GM12864 (cell line): ENCODE measurements at places on chromosomes 5 and 9.

DNA sequence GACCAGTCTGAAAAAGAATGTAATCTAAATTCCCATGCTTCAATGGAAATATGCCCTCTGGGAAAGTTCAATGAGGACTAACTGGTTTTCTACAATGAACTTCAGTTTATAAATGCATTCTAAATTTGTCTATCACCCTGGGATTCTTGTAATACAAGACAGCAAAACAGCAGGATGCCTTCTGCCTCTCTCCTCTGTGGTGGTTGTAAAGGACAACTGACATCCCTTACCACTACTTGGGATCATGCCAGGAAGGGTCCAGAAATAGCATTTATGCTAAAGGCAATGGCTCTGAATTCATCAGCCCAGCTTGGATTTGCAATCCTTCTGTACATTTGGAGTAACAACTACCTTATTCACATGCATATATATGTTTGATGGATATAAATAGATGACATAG, 97.3 kb upstream of the ADAMTS16 start:
- no peak for DNase-seq

DNA sequence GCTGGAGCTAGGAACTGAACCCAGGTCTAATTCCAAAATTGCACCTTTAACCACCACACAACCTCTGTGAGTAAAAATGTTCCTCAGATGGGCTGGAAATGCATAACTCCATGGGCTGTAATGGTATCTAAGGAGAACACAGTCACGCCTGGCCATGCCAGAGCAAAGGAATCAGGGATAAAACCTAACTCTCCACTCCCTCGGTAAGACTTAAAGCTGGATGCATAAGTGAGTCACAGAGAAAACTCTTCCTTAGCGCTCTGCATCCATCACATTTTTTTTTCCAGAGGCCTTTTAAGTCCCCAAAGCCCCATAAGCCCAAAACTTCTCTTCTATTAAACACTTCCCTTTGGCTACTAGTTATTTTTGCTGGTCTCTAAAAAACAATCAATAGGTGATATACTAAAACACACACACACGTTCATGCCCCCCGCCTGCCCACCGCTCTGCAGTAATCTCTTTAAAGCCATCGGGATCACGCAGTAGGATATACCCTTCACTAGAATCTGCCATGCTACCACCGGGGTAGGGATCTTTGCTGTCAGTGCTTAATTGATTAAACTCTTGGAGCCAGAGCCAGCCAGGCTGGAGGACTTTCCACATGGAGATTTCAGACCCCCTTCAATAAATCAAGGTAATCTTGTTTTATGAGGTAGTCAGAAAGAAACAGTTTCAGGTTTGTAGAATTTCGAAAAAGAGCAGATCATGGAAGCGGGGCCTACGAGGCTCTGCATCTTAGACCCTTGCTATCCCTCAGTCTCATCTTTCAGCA, 212.9 kb downstream of the MAPKAP1 start:
- no peak for DNase-seq

GRCh38 chr9:111095441-111095840, 57.2 kb upstream of the LPAR1 start:
- no peak for DNase-seq

- no peak for DNase-seq
Measured at GRCh38 chr5:39947657-39948056, 522.9 kb upstream of the DAB2 start.

DNA sequence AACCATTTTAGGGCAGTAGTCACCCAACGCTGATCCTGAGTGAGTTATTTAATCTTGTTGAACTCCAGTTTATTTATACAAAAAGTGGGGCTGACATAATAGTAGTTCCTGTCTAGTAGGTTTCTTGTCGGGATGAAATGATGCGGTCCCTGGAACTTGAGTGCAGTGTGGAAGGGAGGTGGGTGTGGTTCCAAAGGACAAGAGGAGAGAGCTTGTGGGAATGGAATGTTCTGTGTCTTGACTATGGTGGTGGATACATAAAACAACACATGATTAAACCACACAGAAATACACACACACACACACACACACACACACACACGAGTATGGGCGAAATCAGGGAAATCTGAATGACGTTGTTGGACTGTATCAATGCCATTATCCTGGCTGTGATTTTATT, 66.1 kb upstream of the BARHL1 start:
- no peak for DNase-seq

DNA sequence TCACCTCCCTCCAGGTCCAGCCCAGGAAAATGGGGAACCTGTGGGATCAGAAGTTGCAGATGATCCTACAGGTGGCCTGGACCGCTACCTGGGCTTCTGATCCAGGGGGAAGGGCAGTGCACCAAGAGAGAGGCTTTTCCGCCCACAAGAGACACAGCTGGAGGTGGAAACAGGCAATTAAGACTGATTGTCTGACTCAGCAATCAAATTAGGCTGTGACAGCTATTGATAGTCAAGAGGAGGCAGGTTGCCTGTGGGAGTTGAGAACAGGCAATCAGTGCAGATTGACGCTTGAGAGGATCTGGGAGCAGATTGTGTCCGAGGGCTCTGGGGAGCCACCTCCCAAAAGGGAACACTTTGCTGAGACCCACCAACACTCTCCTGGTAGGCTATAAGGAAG, 71.1 kb upstream of the SLC44A1 start:
- DNase-seq: no peak

DNA sequence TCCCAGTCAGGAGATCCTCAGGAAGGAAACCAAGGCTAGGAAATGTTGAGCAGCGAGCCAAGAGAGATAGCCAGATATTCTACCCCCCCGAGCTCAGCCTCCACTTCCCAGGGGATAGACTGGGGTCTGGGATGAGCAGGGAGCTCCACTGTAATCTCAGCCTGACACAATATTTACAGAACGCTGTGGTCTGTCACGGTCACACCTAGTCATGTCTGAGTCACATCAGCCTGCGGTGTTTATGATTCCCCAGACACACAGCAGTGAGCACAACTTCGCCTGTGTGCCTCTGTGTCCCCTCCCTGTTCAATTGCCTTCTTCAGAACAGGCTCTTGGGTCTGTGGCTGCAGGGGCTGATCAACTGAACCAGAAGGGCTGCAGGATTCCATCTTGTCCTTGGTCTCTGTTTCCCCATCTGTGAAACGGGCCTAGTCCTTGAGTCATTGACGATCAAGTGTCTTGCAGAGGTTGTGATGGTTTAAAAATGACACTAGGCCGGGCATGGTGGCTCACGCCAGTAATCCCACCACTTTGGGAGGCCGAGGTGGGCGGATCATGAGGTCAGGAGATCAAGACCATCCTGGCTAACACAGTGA, 8.6 kb upstream of the PRRX2 start:
- DNase-seq: no peak

GRCh38 chr9:34984049-34984448, 5.5 kb upstream of the DNAJB5 start:
- DNase-seq: no peak

DNA sequence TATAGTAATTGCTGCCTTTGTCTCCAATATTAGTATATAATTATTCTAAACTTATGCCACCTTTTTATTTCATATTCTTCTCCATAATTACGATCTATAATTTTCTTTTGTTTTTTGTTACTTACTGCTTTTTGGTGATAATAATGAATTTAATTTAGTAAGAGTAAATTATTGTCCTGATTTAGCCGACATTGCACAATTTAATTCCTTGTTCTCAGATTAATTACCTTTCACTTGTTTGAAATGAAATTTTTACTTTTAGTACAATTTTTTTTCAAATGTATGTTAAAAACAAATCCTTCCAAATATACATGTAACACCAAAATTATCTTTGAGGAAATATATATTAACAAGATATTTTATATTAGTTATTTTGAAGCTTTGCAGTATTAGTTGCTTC, 163.3 kb downstream of the GIN1 start:
- DNase-seq: no peak

GRCh38 chr9:98763986-98764745, 32.2 kb downstream of the ANKS6 start:
- DNase-seq: no peak

DNA sequence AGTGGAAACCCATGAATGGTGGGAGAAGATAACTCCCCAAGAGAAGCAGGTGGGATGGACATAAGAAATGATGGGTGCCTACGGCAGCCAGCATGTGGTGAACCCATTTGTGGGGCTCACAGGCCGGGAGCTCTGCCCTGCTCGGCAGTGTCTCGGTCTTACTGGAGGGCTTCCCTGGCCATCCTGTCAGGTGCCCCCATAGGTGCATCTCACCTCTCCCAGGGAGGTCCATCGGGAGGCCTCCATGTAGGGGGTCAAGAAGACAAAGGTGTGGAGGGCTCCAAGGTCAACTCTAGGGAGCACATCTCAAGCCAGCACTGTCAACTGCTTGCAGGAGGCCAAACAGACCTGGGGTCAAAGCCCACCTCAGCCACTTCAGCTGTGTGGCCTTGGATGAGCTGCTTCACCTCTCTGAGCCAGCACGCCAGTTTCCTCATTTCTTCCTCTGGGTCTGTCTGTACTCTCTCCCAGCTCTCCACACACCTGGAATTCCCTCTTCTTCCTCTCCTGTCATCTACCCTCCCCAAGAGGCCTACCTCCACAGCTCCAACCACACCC, 10.5 kb upstream of the ADGRD2 start:
- DNase-seq: no peak

GRCh38 chr5:84113246-84114105, 271.2 kb downstream of the EDIL3 start:
- DNase-seq: no peak

DNA sequence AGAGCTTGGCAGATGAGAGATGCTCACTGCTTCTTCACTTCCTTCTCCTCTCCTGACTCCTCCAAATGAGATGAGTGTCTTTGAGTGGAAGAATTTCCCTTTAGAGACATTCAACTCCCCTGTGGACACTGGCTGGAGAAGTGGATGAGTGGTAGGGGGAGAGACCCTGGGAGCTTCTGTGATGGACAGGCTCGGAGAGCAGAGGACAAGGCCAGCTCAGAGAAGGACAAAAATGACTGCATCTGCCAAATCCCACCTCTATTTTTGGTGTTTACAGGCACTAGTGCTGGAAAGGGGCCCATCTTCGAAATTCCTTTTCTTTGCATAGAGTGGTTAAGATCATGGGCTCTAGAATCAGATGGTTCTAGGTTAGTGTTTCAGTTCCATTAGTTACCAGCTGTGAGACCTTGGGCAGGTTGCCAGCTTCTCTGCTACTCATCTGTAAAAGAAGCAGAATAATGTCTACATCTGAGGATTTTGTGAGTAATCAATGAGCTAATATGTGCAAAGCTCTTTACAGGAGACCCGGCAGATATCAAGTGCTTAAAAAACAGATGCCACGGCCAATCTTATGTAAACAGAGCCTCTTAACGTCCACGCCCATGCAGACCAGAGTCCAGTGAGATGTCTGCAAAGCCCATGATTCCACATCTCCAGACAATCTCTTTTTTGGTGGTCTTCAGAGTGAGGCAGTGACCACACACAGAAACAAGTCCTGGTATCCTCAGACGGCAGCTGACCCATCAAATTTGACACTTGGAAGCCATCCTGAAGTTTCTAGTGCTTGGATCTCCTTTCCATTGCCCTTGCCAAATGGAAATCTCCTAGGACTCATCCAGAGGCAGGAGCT, 13.6 kb upstream of the COL27A1 start:
- no peak for DNase-seq

- no peak for DNase-seq
Measured at GRCh38 chr9:10612641-10613398, at the start of gene PTPRD. Gene PTPRD, minus strand, starts transcription at chr9:10613002.
